ENCODE measurements at places on chromosomes 5 and 9.
A peak's percentile ranks its signal among the peaks of the same experiment; 100 is the strongest.

GRCh38 chr9:83346655-83347420 lies 191.4 kb downstream of the FRMD3 start:
- no peak for DNase-seq

DNA sequence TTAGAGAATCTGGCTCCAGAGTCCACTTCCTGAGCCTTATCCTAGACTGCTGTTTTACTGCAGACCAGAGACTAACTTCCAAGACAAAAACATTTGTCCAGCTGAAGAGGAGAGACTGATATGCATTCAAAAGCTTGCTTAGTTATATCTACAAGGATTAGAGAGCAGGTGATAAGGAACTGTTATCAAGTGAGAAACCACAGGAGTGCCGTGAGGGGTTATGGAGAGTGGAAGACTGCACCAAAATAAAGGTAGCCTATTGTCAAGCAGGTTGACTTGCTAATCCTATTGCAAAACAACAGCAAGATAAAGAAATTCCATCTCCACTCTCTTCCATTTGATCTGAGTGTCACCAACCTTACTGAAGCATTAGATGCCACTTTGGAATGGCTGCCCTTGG lies 139.1 kb downstream of the SCAMP1 start:
- DNase-seq, result no peak

GRCh38 chr5:143618141-143618540 lies 193.8 kb upstream of the HMHB1 start:
- no peak for DNase-seq

- no peak for DNase-seq
Measured at GRCh38 chr5:14959399-14960119, 88.0 kb upstream of the ANKH start.

DNA sequence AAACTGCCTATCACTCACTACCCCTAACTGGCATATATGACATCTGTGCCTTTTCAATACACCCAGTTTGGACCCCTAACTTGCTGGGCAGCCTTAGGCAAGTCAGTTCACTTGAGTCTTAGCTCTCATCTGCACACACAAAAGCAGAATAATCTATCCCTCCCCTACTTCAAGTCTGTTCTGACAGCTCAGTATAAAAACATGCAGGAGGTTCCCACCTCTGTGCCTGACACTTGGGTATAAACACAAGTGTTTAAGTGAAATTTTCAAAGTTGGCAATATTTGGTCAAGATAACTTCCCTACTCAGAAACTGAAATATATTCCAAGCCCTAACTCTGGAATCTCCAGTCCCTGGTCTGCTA lies 12.6 kb downstream of the HNRNPH1 start:
- no peak for DNase-seq

DNA sequence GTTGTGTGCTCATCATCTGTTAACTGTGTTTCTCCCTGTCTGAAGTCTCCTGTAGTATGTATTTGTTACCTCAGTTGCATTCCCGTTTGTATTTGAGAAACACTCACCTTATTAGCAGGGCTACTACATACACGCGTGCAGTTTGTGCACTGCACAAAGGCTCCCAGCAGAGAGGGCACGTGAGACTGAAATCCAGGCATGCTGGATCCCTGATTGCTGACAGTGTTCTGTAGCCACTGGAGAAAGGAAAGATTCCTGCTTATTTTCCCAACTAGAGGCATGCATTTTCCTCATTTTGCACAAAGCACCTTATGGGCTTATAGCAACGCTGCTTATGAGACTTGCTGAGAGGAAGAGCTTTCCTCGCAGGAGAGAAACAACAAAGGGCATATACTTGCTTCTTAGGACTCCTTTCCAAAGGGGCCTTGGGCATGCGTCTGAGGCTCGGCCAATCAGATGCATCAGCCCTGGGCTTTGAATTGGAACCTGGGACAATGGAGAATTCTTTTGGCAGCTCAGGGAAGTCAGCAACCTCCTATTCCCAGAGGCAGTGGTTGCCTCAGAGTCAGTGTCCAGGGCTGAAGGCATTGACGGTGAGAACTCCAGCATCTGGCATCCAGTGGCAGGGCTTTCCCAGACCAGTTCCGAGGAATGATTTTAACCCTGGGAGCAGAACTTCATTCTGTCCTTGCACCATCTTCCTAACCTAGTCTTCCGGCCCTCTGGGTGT lies 9.9 kb upstream of the MEGF10 start:
- no peak for DNase-seq

GRCh38 chr5:117058740-117059139 lies 484.1 kb upstream of the SEMA6A start:
- DNase-seq, result no peak

- DNase-seq, result no peak
Measured at GRCh38 chr9:133106511-133107244, 14.4 kb downstream of the RALGDS start.

DNA sequence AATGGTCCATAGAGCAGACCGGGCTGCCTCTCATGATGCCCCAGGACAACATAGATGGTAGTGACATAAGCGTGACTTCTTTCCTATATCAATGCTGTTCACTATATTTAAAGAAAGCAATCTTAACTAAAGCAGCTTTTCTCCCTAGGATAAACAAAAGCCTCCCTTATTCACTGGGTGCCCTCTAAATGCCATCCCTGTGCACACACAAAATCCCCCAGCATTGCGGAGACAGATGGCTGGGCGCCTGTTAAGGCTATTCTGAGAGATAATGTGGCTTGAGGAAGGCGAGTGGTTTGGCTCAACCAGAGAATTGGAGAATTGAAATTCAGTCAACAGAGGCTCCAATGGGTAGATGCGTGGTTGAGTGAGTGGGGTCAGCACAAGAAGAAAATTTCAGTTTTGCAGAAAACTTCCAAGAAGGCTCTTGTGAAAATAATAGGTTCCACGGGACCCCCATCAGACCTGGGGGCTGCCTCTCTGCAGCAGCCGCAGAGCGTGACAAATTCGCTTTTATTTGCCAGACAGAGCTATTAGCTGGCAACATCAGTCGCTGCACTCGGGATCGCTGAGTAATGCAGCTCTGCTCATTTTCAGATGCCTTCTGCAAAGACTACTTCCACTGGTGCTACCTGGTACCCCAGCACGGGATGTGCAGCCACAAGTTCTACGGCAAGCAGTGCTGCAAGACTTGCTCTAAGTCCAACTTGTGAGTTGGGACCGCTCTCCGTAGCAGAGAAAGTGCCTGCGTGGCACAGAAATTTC lies 103.9 kb upstream of the ICE1 start:
- DNase-seq, result no peak

DNA sequence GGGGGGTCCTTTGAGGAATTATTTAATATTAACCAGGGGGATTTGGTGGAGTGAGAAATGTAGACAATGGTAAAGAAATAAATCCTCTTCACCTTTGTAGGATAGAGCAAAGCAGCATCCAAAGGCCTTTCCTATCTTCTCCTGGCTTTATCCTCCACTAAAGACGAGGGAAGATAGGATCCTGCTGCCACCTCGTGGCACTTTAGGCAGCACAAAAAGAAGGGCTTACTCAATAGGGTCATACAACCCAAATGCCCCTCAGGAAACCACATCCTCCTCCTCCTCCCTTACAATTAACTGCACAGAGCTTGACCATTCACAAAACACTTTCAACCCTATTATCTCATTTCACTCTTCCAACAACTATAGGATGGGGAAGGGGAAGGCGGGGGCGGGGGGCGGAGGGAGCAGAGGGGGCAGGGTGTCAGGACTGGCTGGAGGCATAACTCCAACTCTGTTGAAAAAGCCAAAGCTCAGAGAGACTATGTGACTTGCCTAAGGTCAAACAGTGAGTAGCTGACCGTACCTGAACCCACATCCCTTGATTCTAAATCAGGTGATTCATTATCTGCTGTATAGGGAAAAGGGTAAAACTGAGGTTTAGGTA lies 45.4 kb upstream of the MYOT start:
- DNase-seq, result peak; percentile 46

GRCh38 chr5:115983519-115983918 lies 21.2 kb downstream of the LVRN start:
- no peak for DNase-seq

DNA sequence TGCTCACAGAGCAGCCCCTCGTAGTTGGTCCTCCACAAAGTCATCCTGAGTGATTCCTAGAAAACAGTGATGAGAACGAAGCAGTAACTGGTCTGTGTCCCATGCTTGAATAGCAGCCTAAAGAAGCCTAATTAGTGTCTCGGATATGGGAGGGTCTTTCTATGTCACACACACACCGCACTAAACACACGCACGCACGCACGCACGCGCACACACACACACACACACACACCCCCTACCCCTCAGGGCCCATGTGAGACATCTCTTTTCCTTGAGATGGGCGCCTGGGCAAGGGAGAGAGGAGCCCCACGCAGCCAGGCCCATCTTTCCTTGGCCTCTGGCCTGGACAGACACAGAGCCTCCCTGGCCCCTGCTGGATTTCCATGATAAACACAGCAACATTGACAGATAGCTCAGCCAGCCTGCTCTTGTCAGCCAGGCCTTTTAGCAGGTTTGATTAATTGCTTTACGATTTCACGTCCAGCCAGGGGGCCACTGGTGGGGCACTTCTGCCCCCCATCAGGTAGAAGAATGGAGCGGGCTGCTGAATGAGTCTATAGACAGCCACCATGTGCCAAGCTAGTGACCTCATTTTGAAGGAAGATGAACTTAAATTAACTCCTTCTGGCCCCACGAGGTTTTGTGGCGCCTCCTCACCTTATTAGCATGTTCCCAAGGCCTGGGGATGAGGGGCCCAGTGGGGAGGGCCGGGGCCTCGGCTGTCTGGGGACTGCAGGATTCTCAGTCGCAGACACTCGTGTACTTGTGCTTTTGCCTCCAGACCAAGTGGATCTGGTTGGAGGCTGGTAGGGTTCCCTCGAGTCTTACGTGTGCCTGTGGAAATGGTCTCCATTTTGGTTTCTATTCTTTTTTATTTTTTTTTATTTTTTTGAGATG lies 36.2 kb upstream of the PRDM12 start:
- DNase-seq, result no peak

DNA sequence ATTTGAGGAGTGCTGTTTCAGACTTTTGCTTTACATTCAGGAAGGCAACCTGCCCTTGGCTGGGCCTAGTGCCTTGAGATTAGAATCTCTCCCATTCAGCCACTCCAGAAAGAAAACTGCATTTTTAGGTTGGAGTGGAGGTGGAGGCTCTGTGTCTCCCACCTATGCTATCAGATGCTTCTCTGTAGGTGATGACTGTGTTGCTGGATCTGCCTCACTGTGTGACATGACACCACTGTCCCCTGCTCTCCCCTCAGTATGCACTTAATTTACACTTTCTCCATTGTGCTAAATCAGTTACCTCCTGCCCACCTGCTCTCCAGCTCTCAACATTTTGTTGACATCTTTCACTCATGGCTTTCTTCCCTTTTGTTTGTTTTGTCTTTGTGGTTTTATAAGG lies 265.8 kb downstream of the TENT4A start:
- DNase-seq, result no peak

GRCh38 chr9:108363311-108363710 lies 492.5 kb downstream of the ACTL7B start:
- DNase-seq, result no peak

- no peak for DNase-seq
Measured at GRCh38 chr9:128628471-128629048, 28.1 kb downstream of the DYNC2I2 start.

DNA sequence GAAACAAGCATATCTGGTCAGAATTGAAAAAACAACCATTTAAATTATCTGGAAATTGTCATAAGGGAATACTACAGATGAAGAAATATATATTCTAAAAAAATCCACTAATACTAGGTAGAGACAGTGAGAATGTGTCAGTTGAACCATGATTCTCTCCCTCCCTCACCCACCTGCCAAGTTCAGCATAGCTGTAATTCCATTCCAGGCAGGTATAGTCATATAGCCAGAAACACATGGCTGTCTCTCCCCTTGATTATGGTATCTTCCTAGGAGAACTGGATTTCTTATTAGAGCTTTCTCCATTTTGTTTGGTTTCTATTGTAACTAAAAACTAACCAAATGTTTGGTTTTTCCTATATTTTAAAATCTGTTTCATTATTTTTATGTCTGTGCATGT lies 509.2 kb downstream of the CDH10 start:
- no peak for DNase-seq

DNA sequence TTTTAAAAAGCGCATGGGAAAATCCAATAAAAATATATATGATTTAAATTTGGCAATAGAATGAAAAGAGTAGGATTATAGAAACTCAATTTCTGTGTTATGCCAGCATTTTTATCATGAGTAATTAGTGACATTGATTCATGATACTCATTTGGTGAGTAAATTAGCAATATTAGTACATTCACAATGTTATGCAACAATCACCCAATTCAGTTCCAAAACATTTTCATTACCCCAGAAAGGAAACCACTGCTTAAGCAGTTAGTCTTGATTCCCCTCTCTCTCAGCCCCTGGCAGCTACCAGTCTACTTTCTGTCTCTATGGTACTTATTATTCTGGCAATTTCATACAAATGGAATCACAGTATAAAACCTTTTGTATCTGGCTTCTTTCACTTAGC lies 27.0 kb downstream of the OSMR start:
- no peak for DNase-seq

DNA sequence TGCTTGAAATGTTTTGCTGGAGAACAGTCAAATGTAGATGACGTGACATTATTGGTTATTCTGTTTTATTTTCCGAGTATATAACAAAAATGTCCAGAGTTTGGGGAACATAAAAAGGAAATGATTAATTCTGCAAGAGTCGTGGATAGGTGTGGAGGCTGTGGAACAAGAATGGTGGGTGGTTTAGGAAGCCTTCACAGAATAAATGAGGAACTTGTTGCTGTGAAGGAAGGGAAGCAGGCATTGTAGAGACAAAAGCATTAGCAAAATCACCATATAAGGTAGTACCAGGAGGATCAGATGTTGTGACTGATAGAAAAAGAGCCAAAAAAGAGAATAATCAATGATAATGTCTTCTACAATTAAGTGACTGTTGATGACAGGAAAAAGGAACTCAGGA lies 66.2 kb upstream of the CNTLN start:
- peak; percentile 44 for DNase-seq

GRCh38 chr5:33237471-33237870 lies 203.3 kb upstream of the TARS1 start:
- DNase-seq, result peak; percentile 8

- no peak for DNase-seq
Measured at GRCh38 chr5:68416714-68417113, 201.2 kb downstream of the PIK3R1 start.

DNA sequence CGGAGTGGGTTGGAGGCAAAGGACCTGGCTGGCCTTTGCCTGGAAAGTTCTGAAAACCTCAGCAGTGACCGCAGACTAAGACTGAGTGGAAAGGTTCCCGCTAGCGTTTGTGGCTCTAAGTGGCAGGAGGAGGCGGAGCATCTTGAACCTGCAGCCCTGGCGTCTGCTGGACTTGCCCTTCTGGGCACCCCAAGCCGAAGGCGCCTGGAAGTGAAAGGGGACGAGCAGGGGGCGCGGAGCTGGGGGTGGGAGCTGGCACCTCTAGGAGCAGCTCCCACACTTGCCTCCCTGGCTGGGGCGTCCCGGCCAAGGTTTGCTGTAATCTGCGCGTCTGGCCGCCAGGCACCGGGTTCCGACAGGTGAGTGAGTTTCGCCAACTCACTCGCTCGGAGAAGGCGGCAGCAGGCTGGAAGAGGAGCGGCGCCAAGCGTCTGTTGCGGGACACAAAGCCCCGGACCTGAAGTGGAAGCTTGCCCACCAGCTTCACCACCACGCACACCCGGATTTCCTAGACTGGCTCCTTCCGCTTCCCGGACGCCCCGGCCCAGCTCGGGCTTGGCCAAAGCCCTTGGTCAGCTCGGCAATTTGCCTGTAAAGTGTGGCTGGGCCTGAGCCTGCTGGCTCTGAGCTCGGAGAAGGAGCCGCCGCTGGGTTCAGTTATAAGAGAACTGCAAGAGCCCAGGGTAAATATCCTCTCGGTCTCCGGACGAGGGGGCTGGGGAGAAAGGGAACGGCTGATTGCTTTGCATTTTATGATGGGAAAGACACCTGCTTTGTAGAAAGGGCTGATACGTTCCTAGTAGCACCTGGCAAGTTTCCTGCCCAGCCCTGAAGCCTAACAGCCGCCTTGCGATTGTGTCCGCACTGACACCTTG lies at the start of gene GNA14:
TSS of gene GNA14 (minus strand) at position 89 of the 875 bp plus-strand sequence. CDS start 529 bp downstream, outside the sequence.
- DNase-seq, result no peak
